Activated CD4-positive, alpha-beta T cell treated with anti-CD3 and anti-CD28 coated beads, Interleukin-2, Interleukin-6, amounts not matched to agents 100 ng/mL and 50 ng/mL, durations not matched to agents 16 hours and 8 hours (primary cell): ENCODE measurements at places on chromosomes 16 and 17.

DNA sequence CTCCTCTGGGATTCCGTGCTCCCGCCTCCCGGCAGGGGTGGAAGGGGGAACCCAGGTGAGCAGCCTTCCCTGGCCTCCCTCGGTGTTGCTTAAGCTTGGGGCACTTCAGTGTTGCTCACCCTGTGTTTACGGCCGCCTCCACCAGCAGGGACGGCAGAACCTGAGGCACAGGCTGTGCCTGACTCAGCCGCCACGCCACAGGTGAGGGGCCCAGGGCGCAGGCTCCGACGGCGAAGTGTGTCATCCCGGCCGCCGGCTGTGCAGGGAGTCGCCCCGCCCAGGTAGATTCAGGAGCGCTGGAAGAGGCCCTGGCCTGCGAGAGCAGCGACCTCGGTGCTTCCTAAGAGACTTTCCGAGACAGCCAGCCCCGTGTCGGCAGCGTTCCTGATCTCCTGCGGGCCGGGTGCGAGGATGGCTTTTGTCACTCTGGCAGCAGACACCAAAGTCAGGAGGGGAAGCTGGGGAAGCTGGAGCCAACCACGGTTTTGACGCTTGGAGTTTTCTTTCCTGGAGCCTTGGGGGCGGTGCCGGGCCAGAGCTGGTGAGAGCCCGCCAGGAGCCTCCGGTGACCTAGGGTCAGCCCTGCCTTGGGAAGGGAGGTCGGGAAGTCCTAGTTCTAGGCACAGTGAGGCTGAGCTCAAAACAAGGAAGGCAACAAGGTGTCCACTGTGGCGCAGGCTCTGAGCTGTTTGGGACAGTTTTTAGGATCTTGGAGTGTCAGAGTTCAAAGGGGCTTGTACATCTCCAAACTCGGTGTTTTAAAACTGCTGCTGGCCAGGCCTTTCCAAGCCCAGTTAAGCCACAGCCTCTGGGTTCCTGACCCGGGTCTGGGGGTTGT is 2.1 kb downstream of the GSE1 start:
- peak; percentile 29 for DNase-seq

DNA sequence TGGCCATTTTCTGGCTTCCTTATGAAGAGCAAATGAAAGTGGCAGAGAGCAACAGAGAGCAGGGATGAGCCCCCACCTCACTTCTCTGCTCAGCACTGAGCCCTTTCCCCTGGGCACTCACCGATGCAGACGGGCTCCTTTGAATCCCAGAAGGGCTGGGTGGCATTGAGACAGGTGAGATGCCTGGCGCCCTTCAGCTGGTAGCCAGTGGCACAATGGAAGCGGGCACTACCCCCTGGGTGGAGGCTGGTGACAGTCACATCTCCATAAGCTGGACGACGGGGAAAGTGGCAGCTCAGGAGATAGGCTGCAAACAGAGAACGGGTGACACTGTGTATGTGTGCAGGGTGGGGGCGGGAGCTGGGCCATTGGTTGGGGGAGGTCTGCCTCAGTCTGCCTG is 12.5 kb upstream of the PHF12 start:
- DNase-seq, result no peak

GRCh38 chr17:59349178-59349577 is 17.7 kb downstream of the YPEL2 start:
- DNase-seq, result no peak

DNA sequence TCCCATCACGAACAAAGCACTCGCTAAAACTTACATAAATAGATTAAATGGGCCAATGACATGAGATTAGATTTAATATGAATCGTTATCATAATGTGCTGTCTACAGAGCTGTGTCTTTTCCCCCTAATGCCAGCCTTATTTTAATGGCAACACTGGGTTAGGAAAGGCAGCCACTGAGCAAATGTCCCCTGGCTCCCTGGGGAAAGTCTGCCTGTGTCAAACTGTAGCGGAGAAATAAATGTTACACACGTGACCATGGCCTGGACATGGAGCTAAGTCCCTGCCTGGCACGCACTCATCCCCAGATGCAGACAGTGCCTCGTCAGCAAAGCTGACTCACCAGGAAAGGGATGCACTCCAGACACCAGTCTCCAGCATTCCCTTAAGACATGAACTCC is 61.3 kb upstream of the SDK2 start:
- no peak for DNase-seq

DNA sequence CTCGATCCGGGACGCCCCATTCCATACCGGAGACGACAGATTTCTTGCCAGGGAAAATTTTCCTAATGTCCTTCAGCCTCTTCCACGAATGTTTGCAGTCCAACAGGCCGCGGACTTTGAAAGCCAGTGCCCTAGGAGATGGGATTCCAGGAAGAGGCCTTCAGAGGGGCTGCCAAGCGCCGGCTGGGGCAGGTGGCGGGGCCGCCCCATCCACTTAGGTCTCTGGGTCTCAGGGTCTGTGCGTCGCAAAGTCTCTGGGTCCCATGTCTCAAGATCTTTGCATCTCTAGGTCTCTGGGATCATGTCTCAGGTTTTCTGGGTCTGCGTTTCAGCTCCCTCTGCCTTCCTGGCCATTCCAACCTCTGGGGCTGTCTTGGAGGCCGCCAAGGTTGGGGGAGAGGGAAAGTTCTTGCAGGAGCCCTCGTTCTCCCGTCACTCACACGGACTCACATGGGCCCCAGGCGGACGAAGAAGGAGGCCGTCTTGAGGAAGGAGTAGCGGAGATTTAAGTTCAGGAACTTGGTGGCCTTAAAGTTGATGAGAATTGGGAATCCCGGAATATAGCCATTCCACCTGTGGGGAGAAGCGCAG is 7.2 kb downstream of the ALOX12B start:
- DNase-seq, result no peak
